ENCODE measurements at places on chromosomes 3 and 15. TPM values are rescaled to one million over a fixed set of nuclear protein-coding genes. Genes with fewer than 3 reads are reported as not detected.

Gene FRMD4B
- total RNA-seq: 12.8 TPM

Gene ADAMTSL3
- 17.8 TPM for total RNA-seq

Gene CNTN4
- total RNA-seq: 3.3 TPM

Gene CCDC33
- total RNA-seq: not detected

Gene PBRM1
- total RNA-seq: 15.3 TPM

Gene SST
- not detected for total RNA-seq

Gene P2RY1
- 1.1 TPM for total RNA-seq

Gene EDEM1
- total RNA-seq: 81.1 TPM

Gene SLC22A14
- not detected for total RNA-seq

- no peak for DNase-seq
These were observed 90.8 kb downstream of the NEO1 start for GRCh38 chr15:73142802-73143762.

GRCh38 chr3:40287248-40287647 lies 22.3 kb upstream of the EIF1B start:
- no peak for DNase-seq

DNA sequence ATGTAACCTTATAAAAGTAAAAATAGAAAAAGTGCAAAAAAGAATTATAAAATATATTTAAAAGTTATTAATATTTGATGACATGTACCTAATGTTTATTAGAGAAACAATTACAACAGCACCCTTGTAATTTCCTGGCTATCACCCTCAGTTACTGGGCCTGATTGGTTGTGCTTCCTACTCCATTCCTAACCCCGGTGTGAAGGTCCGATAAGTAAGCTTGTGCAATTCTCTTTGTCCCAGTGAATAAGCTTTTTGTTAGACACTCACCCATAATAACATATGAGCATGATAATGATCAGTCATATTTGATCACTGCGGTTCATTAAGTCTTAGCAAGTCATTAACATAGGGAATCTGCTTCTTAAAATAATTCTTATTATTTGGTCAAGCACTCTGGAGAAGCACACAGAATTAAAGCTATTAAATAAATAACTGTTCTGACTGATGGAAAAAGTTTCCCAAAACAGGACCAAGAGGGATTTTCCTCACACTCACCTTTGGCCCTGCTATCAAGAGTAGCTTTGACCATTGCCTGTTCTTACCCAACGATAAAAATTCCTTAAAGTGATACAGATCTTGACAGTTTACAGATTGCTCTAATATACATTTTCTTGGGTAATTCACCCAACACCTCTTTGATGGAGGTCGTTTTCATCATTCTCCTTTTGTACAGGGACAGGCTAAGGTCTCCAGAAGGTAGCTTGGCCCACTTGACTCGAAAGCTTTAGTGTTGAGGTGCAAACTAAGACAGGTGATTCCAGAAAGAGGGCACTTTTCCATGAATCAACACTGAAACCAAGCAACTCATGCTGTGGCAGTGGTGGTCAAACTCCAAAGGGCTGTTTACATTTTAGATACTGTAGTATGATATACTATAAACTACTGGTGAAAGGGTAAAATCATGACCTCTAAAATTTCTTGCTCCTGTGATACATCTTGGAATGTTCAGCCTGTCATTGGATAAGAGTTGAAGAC lies 543.0 kb upstream of the KCNMB2 start:
- DNase-seq: no peak

- no peak for DNase-seq
These were observed 457.8 kb downstream of the ROBO1 start for GRCh38 chr3:79310016-79310415.

DNA sequence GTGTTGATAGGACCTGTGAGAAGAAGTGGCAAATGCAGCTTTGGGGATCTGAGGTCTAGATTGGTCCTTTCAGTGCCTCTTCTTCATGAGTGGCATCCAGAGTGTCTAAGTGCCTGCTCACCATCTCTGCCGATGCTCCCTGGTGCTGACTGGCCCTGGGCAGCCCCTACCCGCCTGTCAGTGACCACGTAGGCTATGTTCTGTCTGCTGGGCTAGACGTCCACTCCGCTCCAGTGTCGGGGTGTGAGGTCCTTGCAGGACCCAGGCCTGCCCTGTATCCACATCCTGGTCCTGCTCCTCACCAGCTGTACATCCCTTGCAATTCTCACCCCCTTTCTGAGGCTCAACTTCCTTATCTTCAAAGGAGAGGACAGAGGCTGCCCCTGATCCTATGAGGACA lies 48.3 kb upstream of the PRR23E start:
- DNase-seq: no peak

GRCh38 chr15:55247766-55248427 lies 41.7 kb downstream of the RAB27A start:
- no peak for DNase-seq

DNA sequence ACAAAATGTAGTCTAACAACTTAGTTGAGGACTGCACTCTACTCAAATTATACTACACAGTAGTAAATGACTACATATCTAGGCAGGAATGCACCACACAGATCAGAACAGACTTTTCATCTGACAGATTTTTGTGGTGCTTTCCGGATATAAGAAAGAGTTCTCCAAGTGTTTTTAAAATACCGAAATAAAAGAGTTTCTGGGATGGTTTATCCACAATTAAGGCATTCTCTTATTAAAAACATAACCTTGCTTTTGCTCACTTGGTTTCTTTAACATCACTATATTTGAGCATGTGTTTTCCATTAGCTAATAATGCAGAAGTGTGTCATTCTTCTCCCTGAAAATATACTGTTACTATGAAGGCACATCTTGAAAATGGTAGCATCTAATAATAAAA lies 132.9 kb downstream of the MAGI1 start:
- no peak for DNase-seq

DNA sequence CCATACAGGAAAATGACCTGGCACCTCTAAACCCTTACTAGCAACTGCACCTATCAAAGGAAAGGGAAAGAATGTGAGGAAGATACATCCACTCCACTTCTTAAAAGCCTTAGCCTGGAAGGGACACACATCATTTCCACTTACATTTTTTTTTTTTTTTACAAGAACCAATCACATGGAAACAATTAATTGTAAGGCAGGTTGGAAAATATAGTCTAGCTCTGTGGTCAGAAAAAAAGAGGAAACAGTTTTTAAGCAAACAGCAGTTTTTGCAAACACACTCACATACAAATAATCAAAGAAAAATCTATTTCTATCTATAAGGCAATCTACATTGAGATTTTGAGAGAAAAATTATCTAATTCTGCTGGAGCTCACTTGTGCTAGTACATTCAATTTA lies 98.9 kb upstream of the SPRED1 start:
- no peak for DNase-seq

DNA sequence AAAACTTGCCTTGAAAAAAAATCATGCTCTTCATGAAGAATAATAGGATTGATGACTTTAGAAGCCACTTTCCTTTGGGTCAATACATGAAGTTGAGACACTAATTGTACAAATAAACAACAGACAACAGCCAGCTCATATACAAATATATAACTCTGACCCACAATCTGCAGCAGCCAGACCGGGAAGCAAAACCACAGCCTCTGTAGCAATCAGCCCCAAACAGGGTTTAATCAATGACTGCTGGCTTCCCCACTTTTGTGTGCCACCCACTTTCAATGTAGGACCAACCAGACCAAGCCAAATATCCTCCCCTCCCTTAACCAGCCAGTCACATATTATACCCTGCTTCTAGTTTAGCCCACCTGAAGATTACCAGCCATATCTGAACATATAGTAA lies 39.0 kb downstream of the IFT57 start:
- no peak for DNase-seq

DNA sequence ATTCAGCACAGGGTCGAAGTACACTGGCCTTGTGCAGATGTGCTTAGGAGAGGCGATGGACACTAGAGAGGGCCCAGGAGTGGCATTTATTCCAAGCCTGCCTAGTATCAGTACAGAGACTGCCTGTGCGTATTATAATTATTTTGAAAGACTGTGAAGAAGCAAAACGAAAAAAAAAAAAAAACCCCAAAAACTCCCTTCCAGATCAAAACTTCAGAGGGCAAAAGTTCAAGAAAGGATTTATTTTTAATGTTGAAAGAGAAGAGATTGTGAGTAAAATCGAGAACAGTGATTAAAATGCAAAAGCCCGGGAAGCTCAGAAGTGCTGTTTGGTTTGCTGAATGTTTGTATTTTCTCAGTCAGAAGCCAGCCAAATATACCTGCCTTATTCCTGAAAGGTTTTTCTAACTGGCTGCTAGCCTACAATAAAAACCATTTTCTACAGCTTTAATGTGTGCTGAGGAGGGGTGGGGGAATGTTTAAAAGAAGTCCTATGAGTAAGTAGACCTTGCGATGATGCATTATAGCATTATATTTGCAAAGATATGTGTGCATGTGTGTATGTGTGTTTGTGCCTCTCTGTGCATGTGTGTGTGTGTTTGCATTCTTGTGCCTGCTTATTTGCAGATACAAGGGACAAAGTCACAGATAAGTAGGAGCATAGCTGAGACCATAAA lies 19.3 kb upstream of the LZTFL1 start:
- DNase-seq: no peak

GRCh38 chr3:184248454-184249411 lies at the start of gene ALG3:
Gene ALG3, minus strand, starts transcription at chr3:184248962. Its CDS starts 22 bp downstream, at chr3:184248940.
- DNase-seq: peak; percentile 87

Measured in left lobe of liver (tissue), 2 donors.